ENCODE measurements at places on chromosomes 2 and 18. TPM values are rescaled to one million over a fixed set of nuclear protein-coding genes. Genes with fewer than 3 reads are reported as not detected.
A peak's percentile ranks its signal among the peaks of the same experiment; 100 is the strongest.

Gene CCDC141
- 0.88 TPM for total RNA-seq

Gene FLACC1
- total RNA-seq, result 1.3 TPM

DNA sequence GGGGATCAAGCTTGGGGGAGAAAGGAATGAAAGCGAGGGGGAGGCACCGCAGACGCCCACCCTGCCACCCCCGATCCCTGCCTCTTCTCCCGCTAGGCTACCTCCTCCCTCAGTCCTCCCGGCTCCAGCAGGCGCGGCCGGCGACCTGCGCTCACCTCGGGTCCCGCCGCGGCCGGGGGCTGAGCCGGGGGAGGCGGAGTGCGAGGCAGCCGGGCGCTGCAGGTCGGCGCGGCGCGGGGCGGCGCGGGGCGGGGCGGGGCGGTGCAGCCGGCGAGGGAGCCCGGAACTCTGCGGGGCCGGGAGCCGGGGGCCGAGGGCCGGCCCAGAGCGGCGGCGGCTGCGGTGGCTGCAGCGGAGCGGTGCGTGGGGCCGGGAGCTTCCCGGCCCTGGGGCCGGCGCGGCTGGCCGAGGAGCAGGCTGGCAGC lies 477 bp downstream of the ACVR1 start:
- DNase-seq, result no peak

DNA sequence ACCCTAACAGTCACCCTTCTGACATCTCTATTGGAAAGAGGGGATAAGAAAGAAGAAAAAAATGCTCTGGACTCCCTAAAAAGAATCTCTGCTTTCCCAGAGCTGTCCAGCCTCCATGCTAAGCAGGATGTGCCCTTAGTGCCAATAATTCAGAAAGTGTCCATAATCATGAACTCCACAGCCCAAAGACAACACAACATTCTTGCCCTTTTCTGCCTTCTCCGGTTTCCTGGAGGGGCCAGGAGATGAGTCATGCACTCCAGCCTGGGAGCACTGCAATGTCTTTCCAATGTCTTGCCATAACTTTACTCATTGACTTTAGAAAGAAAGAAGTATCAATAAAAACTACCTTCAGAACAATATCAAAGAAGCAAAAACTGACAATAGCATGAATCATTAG lies 44.0 kb downstream of the KLF7 start:
- DNase-seq, result peak; percentile 88

DNA sequence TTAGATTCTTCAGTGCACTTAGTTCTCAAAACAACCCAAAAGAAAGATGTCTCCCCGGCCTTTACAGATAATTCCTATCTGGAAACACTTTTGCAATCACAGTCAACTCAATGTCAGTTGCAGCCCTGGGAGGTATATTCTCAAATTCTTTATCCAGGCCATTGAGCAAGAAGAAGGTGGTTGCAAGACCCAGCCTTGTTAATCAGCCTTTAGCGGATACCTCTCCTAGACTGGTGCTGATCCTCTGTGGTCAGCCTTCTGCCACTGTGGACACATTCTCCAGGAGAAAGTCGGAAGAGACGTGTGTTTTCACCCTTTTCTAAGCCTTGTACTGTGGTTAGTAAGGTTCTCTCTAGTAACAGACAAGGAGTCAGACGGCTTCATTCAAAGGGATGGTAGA lies 7.8 kb upstream of the FZD7 start:
- no peak for DNase-seq

- DNase-seq, result peak; percentile 31
Observed at GRCh38 chr2:42328148-42328833, 32.7 kb downstream of the COX7A2L start.

- no peak for DNase-seq
Observed at GRCh38 chr2:239098288-239098970, 250.5 kb downstream of the TWIST2 start.

DNA sequence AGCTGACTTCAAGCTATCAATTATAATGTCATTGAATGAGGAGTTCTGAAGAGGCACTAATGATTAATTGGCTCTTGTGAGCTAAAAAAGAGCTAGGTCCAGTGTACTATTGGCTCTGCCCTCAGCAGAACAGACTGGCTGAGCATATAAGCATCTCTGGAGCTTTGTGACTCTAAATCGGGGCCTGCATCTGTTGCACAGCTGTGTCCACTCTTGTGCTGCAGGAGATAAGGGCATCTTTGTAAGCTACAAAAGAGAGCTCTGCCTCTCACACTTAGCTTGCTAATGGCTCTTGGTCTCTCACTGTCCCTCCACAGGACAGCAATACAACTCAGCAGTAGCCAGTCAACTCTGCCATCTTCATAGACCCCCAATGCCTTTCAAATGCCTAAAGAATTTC lies 61.5 kb upstream of the L3MBTL4 start:
- DNase-seq, result no peak
